ENCODE measurements at places on chromosomes 2 and 18. TPM values are rescaled to one million over a fixed set of nuclear protein-coding genes. Genes with fewer than 3 reads are reported as not detected.

- H3K4me1 ChIP-seq: peaks cover 7% of the 10 kb centered on the region
- DNase-seq: peak; percentile 21
- no peak overlapping the region for H3K4me3 ChIP-seq
- no peaks in the 10 kb centered on the region for H3K36me3 ChIP-seq
- H3K27me3 ChIP-seq: no peaks in the 10 kb centered on the region
Observed at GRCh38 chr2:232541195-232541960, 1.9 kb downstream of the CHRNG start.

- no peaks in the 10 kb centered on the region for H3K27me3 ChIP-seq
- DNase-seq: no peak
- no peak overlapping the region for H3K27ac ChIP-seq
- H3K4me3 ChIP-seq: no peak overlapping the region
- no peaks in the 10 kb centered on the region for H3K36me3 ChIP-seq
Observed at GRCh38 chr18:2617401-2617998, 38.0 kb upstream of the SMCHD1 start.

DNA sequence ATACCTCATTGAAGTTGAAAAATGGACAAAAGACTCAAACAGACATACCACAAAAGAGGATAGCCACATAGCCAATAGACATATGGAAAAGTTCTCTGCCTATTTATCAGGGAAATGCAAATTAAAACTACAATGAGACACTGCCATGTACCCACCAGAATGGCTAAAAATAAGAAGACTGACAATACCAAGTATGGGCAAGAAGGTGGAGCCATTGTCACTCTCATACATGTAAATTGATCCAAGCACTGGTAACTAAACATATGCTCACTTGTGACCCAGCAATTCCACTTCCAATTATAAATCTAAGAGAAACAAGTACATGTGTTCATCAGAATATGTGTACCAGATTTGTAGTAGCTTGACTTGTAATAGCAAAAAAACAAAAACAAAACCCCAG, 4.6 kb downstream of the LOXHD1 start:
- H3K27me3 ChIP-seq: no peaks in the 10 kb centered on the region
- no peak overlapping the region for H3K4me3 ChIP-seq
- DNase-seq: no peak
- H3K27ac ChIP-seq: no peak overlapping the region
- no peaks in the 10 kb centered on the region for H3K36me3 ChIP-seq

GRCh38 chr2:164015328-164016123, 279.7 kb upstream of the FIGN start:
- no peaks in the 10 kb centered on the region for H3K36me3 ChIP-seq
- no peak overlapping the region for H3K4me3 ChIP-seq
- H3K27ac ChIP-seq: no peak overlapping the region

GRCh38 chr2:177724398-177725287, 332.1 kb downstream of the AGPS start:
- H3K27ac ChIP-seq: no peak overlapping the region
- H3K27me3 ChIP-seq: no peaks in the 10 kb centered on the region
- no peak overlapping the region for H3K4me3 ChIP-seq
- H3K4me1 ChIP-seq: no peaks in the 10 kb centered on the region
- DNase-seq: no peak

- H3K36me3 ChIP-seq: no peaks in the 10 kb centered on the region
- H3K4me3 ChIP-seq: no peak overlapping the region
- DNase-seq: no peak
- H3K4me1 ChIP-seq: no peaks in the 10 kb centered on the region
- no peaks in the 10 kb centered on the region for H3K27me3 ChIP-seq
Observed at GRCh38 chr2:172048508-172049503, 36.5 kb upstream of the DLX1 start.

GRCh38 chr18:70464343-70465114, 175.7 kb downstream of the SOCS6 start:
- peak; percentile 80 for DNase-seq
- no peaks in the 10 kb centered on the region for H3K36me3 ChIP-seq
- H3K27me3 ChIP-seq: no peaks in the 10 kb centered on the region
- H3K4me3 ChIP-seq: peak overlapping the region; percentile 32
- no peak overlapping the region for H3K27ac ChIP-seq

- H3K4me3 ChIP-seq: no peak overlapping the region
- H3K27me3 ChIP-seq: no peaks in the 10 kb centered on the region
- no peaks in the 10 kb centered on the region for H3K36me3 ChIP-seq
- peaks cover 57% of the 10 kb centered on the region for H3K4me1 ChIP-seq
- DNase-seq: no peak
Observed at GRCh38 chr2:8543060-8543382, 138.8 kb upstream of the ID2 start.

GRCh38 chr18:69209761-69210160, 190.9 kb upstream of the DOK6 start:
- H3K36me3 ChIP-seq: no peaks in the 10 kb centered on the region
- DNase-seq: no peak
- no peak overlapping the region for H3K27ac ChIP-seq
- no peaks in the 10 kb centered on the region for H3K4me1 ChIP-seq
- no peaks in the 10 kb centered on the region for H3K27me3 ChIP-seq
- no peak overlapping the region for H3K4me3 ChIP-seq

DNA sequence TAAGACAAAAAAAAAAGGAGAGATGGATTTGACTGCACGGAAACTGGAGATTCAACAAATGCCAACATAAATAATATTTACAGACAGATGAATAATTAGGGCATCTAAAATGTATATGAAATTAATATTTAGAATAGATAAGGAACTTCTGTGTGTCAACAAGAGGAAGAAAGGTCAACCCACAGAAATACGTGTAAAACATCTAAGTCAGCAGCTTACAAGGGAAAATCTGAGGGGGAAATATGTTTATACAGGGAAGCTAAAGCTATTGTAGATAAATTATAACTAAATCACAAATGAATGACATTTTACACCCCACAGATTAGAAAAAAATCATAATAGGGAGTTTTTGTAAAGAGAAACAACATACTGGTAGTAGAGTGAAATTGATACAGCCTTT, 159.9 kb downstream of the PIEZO2 start:
- no peak for DNase-seq
- H3K36me3 ChIP-seq: no peaks in the 10 kb centered on the region
- H3K4me1 ChIP-seq: no peaks in the 10 kb centered on the region
- no peak overlapping the region for H3K27ac ChIP-seq
- H3K4me3 ChIP-seq: no peak overlapping the region

GRCh38 chr18:498931-499775, 1.3 kb downstream of the COLEC12 start:
- peak overlapping the region; percentile 70 for H3K27ac ChIP-seq
- H3K36me3 ChIP-seq: no peaks in the 10 kb centered on the region
- peak overlapping the region; percentile 69 for H3K4me3 ChIP-seq
- peak; percentile 41 for DNase-seq
- peaks cover 39% of the 10 kb centered on the region for H3K4me1 ChIP-seq

DNA sequence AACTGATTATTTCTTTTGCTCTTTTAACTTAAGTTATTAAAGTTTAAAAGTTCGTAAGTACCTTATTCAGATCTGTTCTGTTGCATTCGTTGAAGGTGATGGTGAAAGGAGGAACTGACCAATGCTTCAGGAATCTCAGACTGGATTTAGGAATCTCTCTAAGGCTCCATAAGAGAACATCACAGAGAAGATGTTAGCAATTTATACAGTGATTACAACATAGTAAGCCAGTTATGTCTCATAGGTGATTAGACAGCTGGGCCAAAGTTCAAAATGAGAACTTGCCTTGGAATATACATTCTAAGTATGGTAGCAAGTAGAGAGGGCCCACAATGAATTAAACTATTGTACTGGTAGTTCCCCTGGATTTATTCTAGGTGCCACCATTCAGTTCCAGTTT, 3.2 kb downstream of the MARS2 start:
- H3K36me3 ChIP-seq: peaks cover 7% of the 10 kb centered on the region
- H3K4me1 ChIP-seq: peaks cover 30% of the 10 kb centered on the region
- H3K4me3 ChIP-seq: no peak overlapping the region
- H3K27me3 ChIP-seq: no peaks in the 10 kb centered on the region

- H3K27ac ChIP-seq: no peak overlapping the region
- DNase-seq: no peak
- H3K4me1 ChIP-seq: no peaks in the 10 kb centered on the region
- H3K36me3 ChIP-seq: no peaks in the 10 kb centered on the region
- no peak overlapping the region for H3K4me3 ChIP-seq
- H3K27me3 ChIP-seq: no peaks in the 10 kb centered on the region
Observed at GRCh38 chr2:167783261-167784083, 463.9 kb downstream of the STK39 start.

GRCh38 chr2:200101922-200102321, 146.5 kb downstream of the MAIP1 start:
- no peaks in the 10 kb centered on the region for H3K4me1 ChIP-seq
- H3K36me3 ChIP-seq: no peaks in the 10 kb centered on the region
- no peak for DNase-seq
- H3K27me3 ChIP-seq: no peaks in the 10 kb centered on the region
- no peak overlapping the region for H3K27ac ChIP-seq
- H3K4me3 ChIP-seq: no peak overlapping the region

- H3K27me3 ChIP-seq: no peaks in the 10 kb centered on the region
- no peak for DNase-seq
- no peaks in the 10 kb centered on the region for H3K4me1 ChIP-seq
- H3K36me3 ChIP-seq: no peaks in the 10 kb centered on the region
- no peak overlapping the region for H3K27ac ChIP-seq
- H3K4me3 ChIP-seq: no peak overlapping the region
Observed at GRCh38 chr2:165406173-165406572, 63.3 kb upstream of the CSRNP3 start.

DNA sequence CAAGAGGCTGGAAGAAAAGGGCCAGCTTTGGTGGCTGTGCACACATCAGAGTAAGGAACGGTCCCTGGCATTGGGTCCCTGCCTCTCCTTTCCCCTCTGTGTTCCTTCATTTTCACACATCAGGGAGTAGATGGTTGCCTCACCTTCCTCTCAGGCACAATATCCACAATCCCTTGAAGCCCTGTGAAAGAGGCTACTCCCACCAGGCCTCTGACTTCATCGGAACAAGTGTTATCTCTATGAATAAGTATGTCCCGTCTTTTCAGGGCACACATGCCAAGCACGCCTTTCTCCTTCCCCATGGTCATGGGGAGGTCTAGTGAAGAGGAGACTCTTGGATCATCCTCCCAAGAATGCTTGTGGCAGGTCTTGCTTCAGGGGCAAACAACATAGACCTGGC, 61.2 kb upstream of the LMAN1 start:
- H3K27ac ChIP-seq: no peak overlapping the region
- H3K4me1 ChIP-seq: no peaks in the 10 kb centered on the region
- H3K27me3 ChIP-seq: no peaks in the 10 kb centered on the region
- no peaks in the 10 kb centered on the region for H3K36me3 ChIP-seq
- H3K4me3 ChIP-seq: no peak overlapping the region

DNA sequence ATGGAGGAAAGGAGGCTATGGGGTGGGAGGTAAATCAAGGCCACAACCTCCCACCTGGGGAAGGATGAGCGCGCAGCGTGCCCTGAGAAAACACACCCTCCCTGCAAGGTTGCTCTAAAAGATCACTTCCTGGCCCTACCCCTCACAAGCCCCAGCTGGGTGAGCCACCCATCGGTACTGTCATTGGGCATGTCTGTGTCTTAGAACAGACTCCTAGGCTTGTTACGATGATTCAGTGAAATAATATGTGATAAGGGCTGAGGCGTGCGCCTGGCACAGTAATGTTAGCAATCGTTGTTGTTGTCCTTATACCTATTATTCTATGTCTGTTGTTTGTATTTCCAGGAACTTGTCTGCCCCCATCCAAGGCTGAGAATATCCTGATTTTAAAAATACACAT, 175.1 kb downstream of the ZFP36L2 start:
- peaks cover 11% of the 10 kb centered on the region for H3K4me1 ChIP-seq
- DNase-seq: no peak

- no peak overlapping the region for H3K27ac ChIP-seq
- no peaks in the 10 kb centered on the region for H3K36me3 ChIP-seq
- H3K4me3 ChIP-seq: no peak overlapping the region
- no peak for DNase-seq
- H3K27me3 ChIP-seq: no peaks in the 10 kb centered on the region
Observed at GRCh38 chr18:13294309-13294708, 75.7 kb downstream of the LDLRAD4 start.

DNA sequence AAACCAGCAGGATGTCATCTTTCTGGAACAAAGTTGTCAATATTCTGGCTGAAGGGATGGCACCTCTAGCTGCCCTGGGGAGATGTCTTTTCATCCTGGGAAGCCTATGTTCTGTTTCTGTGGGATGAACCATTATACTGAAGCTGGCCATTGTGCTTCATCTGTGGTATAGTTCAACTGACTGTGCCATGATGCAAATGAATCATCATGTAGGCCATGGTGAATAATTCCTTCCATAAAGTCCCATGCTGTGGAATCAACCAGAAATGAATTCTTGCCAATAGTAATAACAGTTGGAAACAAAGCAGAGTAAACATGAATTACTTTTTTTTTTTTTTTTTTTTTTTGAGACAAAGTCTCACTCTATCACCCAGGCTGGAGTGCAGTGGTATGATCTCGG, 64.1 kb upstream of the CNGA3 start:
- no peak overlapping the region for H3K4me3 ChIP-seq
- H3K27me3 ChIP-seq: no peaks in the 10 kb centered on the region
- no peak for DNase-seq
- H3K36me3 ChIP-seq: no peaks in the 10 kb centered on the region
- no peaks in the 10 kb centered on the region for H3K4me1 ChIP-seq

DNA sequence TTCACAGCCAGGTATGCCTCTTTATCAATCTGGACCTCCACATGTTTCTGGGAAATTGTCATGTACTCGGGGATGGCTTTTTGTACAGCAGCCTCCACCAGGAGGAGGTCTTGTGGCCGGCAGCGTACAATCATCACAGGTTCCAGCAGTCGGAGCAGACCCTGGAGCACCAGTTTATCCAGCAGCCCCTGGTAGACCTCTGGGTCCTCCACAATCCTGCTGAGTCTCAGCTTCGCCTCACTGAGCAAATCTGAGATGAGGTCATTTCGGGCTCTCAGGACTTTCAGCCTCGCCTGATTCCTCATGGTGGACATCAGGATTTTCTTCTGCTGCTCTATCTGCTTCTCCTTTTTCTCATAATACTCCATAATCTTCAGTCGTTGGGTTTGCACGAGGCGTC, 32.8 kb downstream of the TMEM247 start:
- no peaks in the 10 kb centered on the region for H3K4me1 ChIP-seq
- H3K36me3 ChIP-seq: no peaks in the 10 kb centered on the region
- H3K27ac ChIP-seq: no peak overlapping the region
- DNase-seq: no peak

GRCh38 chr2:233674995-233675394, 3.3 kb downstream of the UGT1A9 start:
- no peak overlapping the region for H3K4me3 ChIP-seq
- no peaks in the 10 kb centered on the region for H3K36me3 ChIP-seq
- no peaks in the 10 kb centered on the region for H3K4me1 ChIP-seq
- no peaks in the 10 kb centered on the region for H3K27me3 ChIP-seq
- no peak for DNase-seq

Gene GDF7
- 0.30 TPM for total RNA-seq

Gene LAMA3
- total RNA-seq: 105 TPM

Gene TMEM178A
- 6.1 TPM for total RNA-seq

Gene KIF3C
- total RNA-seq: 2.4 TPM

Gene SLC5A7
- 1.3 TPM for total RNA-seq

Gene SAG
- total RNA-seq: not detected

Gene UGT1A1
- total RNA-seq: 1.4 TPM

Gene DYNAP
- total RNA-seq: not detected
